EH (cell line): ENCODE measurements at places on chromosomes 2 and 18.

DNA sequence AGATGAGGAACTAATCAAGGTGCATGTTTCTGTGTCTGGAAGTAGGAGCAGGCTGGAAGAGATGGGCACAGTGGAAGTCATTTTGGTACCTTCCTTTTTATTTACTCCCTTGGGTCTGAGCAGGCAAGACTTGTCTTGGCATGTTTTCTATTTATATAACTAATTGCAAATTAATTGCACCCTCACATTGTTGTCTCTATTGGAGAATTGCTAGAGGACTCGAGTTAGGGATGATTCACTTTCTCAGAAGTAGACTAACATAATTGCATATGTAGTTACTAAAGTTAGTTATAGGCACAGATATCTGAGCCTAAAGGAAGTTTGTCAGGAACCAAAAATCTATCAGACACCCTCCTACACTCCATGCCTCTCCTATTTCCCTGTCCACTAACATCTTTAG, 92.8 kb upstream of the NRP2 start:
- DNase-seq = peak; percentile 23

DNA sequence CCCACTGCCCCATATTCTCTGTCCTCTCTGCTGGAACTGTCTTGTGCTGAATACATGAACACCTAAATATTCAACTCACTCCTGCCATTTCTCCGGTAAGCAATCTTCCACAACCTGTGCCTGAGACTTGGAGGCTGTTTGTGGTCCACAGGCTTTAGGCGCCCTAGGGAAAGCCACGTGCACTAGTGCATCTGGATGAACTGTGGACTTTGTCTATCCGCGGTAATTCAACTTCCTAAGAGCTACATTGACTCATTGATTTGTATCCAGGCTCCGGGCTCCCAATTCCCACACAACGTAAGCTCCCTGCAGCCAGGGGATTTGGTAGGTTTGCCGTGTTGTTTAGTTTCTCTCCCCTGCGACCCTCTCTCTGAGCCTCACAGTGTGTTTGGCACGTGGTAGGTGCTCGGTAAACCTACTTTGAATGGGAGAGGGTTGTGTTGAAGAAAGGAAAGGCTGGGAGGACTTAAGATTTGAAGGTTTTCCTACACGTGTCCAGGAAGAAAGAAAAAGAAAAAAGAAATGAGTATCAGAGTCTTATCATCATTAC, 718.2 kb downstream of the DPP10 start:
- no peak for DNase-seq

DNA sequence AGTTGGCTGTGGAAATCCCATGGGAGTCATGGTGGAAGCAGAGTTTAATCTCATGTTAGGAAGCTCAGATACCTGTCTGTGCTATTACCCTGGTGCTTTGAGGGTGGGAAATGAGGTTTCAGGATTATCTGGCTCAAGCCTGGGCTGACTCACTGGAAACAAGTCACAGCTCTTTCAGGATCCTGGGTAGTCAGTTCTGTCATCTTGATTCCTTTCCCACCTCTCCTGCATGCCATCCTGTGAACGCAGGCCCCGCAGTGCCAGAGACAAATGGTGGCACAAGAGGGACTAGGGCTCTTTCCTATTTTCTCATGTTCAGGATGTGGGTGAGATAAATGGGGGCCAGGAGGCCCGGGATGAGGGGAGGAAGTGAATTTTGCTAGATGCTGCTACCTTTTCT, 3.7 kb upstream of the FAM136A start:
- DNase-seq = no peak

GRCh38 chr2:5697562-5697961, 5.4 kb downstream of the SOX11 start:
- no peak for DNase-seq

GRCh38 chr2:137937246-137937645, 27.0 kb upstream of the HNMT start:
- DNase-seq = no peak

GRCh38 chr18:5167831-5168230, 29.2 kb downstream of the AKAIN1 start:
- no peak for DNase-seq

DNA sequence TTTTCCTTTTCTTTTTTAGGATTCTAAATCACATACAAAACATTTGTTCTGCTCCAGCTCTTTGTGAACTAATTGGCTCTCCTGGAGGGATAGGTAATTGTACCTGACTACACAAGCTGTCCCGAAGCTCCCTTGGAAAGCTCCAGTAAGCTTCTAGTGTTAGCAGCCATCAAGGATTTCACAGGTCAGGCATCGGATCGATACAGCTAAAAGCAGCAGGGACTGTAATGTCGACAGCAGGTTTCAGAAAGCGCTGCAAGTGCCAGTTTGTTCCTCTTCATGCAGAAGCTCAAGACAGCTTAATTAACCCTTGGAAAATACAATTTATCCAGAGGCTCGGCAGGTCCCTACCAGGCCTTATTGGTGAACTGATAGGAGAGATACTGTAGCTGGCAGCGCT, 87.2 kb upstream of the VRK2 start:
- DNase-seq = no peak

- DNase-seq = no peak
Observed at GRCh38 chr2:177520324-177520723, 127.8 kb downstream of the AGPS start.

DNA sequence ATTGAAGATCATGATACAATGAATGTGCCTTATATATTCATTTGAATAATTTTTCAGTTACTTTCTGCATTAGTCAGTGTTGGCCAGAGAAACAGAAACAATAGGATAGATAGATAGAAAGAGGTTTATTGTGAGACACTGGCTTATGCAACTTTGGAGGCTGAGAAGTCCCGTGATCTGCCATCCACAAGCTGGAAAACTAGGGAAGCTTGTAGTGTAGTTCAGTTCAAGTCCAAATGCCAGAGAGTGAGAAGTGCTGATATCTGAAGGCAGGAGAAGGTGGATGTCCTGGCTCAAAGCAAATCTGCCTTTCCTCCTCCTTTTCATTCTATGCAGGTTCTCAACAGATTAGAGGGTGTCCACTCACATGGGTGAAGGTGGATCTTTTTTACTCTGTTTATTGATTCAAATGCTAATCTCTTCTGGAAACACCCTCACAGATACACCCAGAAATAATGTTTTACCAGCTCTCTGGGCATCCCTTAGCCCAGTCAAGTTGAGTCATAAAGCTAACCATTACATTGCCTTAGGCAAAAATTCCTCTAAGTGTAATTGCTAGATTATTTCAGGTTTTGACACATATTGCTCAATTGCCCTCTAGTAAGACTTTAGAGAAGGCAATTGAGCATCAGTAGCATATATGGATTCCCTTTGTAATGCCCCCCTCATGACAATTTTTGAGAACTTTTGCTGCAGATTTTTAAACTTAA, 341.4 kb downstream of the LPIN1 start:
- DNase-seq = peak; percentile 84

DNA sequence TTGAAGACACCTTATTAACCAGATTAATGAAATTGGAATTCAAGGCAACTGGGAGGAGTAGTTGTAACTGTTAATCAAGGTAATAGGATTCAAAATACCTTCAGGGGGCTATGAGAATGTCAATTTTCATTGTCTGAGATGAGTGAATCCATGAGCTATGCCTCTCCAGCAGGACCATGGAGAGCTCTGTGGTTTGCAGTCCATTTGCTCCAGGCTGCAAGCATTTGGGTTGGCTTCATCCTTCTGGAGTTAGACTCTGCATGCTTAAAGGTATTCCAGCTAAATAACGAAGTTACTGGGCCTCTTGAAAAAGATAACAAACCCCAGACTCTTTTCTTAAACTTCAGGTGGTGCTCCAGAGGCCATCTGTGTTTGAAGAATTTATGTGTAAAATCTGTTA, 207.1 kb upstream of the SLC8A1 start:
- DNase-seq = peak; percentile 56

DNA sequence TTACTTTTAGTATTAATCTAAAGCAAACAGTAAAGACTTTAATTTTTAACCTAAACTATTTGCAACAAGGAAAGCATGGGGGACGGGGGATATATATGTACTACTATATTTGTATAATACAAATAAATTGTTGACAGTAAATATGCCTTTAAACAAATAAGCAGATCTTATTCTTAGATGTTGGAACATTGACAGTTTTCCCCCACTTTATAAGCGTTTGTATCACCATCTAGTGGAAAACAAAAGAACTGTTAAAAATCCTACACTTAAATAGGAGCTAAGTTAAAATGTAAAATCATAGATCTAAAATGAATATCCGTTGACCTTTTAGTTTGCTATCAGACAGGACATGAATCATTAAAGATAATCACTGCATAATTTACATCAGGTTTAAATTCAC, 50.0 kb downstream of the RBBP8 start:
- DNase-seq = peak; percentile 58

DNA sequence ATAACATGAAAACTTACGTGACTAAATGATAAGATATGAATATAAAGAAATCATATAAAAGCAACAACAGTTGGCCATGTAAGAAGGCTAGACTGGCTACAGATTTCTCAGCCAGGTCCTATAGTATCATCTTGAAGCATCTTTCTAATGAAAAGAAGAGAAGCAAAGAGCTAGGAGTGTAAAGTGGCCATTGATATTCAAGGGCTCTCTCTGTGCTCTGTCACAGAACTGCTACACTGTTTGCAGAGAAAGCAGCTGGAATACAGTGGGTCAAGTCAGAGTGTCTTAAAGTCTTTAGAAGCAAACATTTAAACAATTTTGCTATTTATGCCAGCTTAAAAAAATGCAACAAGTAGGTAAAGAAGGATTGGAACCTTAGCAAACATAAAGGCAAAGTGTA, 118.8 kb downstream of the SCN9A start:
- no peak for DNase-seq

GRCh38 chr18:68172842-68173549, 541.9 kb downstream of the TMX3 start:
- no peak for DNase-seq

DNA sequence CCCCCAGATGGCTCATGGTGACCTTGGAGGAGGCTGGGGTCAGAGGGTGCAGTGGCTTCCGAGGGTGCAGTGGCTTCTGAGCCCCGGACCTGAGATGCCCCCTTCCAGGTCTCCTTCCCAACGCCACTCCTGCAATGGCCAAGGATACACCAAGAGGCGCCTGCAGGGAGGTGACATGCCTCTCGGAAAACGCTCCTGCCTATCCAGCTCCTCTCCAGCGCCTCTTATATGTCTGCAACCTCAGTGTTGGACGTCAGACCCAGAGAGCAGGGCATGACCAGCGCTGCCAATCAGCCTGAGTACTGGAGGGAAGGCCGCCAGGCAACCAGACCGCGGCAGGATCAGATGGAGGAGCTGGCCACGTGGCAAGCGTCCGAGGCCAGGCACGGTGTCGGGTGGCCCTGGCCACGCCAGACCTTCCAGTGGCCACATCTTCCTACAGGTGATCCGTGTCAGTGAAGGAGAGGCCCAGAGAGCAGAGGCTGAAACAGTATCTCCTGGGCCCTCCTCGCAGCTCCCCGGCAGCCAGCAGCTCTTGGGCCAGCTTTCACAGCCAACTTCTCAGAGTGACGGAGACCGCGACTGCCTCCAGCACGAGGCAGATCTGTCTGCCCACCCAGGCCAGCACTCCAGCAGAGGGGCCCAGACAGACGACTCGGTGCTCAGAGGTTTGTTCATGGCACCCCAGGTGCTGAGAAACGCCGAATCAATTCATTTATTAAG, 199.5 kb upstream of the SALL3 start:
- no peak for DNase-seq

DNA sequence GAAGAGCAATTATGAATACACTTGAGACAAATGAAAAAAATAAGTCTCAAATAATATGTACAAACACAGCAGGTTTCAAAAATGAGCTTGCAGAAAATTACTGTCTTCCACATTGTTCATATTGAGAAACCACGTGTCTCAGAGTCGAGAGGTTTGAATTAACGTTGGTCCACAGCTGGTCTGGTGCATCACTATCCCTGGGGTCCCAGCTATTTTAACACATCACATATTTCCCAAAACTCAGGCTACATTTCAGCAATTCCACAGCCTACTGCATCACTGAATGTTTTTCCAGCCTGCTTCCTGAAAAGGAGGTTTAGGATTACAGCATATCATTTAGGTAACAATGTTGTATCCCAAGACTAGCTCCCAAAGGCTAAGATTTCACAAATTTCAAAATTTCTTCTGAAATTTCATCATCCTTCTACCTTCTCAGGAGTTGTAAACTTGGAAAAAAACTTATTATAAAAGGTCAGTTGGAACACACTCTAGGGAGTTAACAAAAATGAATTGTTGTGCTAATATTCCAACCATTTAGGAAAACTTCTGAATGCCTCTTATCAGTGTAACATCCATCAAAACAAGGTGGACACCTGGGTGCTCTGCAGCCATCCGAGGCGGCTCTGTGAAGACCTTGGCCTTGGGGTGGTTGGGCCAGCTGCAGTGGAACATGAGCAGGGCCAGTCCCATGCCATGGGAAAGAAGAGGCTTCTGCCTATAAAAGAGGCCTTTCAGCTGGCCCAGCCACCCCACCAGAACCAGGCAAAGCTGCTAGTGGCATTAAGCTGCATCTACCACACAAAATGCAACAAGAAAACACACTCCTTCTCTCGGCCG, 198.1 kb upstream of the RBBP8 start:
- peak; percentile 3 for DNase-seq

DNA sequence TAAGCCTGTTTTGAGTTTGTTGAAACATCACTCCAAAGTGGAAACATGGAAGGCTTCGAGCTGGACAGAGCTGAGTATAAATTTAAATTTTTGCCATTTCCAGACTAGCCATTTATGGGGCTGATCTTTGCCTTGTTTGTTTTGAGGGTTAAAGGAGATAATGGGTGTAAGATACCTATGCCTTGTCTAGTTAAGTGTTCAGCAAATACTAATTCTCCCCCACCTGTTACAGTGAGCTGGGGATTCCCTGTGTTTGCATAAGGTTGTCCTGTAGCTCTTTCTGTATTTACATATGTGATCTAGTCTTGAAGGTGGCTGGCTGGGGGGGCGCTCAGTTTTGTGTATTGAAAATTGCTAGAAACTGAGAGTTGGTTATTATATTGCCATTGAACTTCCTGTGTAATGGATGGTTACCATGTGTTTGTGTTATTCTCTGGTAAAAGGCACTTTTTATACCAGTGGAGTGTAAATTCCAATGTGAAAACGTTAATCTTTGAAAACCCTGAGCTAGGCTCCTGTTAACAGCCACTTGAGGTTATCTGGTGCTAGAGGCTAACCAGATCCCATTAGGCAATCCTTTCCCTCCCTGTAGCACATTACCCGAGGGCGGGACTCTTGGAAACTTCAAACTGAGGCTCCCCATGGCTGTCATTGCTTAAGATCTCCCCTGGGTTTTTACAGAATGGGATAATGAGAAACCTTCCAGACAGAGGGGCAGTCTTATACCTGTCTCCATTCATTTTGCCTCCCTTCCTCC, 26.7 kb downstream of the TANC1 start:
- no peak for DNase-seq

DNA sequence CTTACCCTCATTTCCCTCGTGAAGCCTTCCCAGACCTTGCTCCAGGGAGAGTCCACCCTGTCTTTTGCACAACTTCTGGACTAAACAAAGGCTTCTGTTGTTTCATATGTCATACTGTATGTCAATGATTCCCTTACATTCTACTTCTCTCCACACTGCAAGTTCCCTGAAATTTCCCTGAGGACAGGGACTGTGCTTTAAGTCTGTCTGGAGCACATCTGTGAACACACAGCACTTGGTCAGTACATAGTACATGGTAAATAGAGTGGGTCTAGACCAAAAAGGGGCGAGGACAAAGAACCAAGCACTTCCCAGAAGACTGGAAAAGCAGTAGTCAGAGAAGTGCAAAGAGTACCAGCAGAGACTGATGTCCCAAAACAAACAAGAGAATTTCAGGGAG, 23.7 kb upstream of the IMPA2 start:
- DNase-seq = no peak
